NCI-H460 (cell line): ENCODE measurements at places on chromosomes 3 and 15. TPM values are rescaled to one million over a fixed set of nuclear protein-coding genes. Genes with fewer than 3 reads are reported as not detected.

IL17RB gene
- 0.25 and 0.61 TPM in 2 replicates for total RNA-seq

CCR5 gene
- 0.12 TPM in 1 of 2 replicates, not detected in the other for total RNA-seq

- DNase-seq: no peak
These were observed 74.1 kb downstream of the MESD start for GRCh38 chr15:80915472-80915871.

DNA sequence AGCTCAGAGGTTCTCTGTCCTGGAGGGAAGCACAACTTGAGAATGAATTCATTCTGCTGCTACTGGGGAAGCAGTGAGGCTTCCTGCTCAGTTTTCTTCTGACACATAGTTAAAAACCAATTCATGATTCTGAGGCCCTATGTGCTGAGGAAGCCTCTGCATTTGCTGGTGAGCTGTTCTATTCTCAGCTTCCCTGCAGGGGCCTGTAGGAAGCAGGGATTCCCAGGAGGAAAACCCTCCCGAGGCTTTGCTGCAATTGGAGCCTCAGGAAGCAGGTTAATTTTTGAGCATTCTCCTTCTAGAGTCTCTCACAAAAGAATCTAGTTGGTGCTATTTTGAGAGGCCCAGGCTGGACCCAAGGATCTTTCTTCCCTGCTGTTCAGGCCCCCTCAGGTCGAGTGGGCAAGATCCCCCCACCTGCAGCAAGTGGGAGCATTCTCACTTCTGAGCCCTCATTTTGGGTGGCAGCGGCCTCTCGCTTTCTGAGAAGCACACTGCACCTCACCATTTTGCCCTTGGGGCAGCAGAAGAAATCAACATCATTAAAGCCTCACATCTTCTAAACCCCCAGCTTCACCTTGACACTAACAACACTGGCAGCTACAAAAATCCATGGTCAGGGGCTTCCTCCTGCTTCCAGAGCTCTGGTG is 197.5 kb upstream of the TSC22D2 start:
- DNase-seq: no peak

- DNase-seq: no peak
These were observed 67.0 kb downstream of the CHSY1 start for GRCh38 chr15:101184830-101185229.

GRCh38 chr3:194720048-194720447 is 34.4 kb downstream of the FAM43A start:
- no peak for DNase-seq

DNA sequence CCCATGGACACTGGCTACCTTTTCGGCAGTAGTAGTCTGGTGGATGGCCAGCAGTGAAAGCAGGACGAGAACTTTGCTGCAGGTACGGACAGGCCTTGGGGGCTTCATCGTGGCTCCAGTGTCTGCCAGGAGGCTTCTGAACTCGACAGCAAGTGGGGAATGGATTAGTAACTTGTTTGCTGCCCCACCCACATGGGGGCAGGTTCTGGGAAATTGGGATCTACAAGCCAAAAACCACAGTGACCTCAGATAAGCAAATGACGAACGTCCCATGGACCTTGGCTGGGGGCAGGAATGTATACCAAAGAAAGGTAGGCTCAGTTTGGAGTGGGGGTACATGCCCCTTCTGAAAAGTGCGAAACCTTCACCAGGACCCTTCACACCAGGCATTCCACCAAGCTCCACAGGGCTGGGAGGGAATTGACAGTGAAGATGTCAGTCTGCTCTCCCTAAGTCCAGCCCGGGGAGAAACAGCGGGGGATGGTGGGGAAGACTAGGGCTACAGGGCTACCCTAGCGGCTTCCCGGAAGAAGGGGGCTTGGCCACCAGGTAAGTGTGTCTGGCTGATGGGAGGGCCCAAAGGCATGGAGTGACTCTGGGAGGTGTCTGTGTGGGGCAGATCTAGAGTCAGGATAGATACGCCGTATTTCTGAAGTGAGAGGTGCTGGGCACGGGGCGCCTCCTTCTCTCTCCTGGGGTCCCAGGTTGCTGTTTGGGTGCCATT is at the start of gene ITIH4:
ITIH4 (minus strand) TSS at position 138 of the 724 bp plus-strand sequence; CDS start at position 108, 30 bp downstream.
- DNase-seq: no peak

- no peak for DNase-seq
These were observed 144.5 kb downstream of the MEX3B start for GRCh38 chr15:81901319-81901718.
